ENCODE measurements at places on chromosomes 2 and 18.

GRCh38 chr2:187548656-187549055 lies 5.6 kb downstream of the TFPI start:
- no peaks in the 10 kb centered on the region for H3K4me1 ChIP-seq
- no peaks in the 10 kb centered on the region for H3K27me3 ChIP-seq
- ATAC-seq = no peak
- no peak overlapping the region for H3K4me3 ChIP-seq
- H3K27ac ChIP-seq = no peak overlapping the region

- no peaks in the 10 kb centered on the region for H3K4me1 ChIP-seq
- no peak overlapping the region for H3K27ac ChIP-seq
- ATAC-seq = no peak
- H3K36me3 ChIP-seq = no peaks in the 10 kb centered on the region
- no peaks in the 10 kb centered on the region for H3K27me3 ChIP-seq
Measured at GRCh38 chr2:177052471-177052870, 160.1 kb upstream of the HNRNPA3 start.

DNA sequence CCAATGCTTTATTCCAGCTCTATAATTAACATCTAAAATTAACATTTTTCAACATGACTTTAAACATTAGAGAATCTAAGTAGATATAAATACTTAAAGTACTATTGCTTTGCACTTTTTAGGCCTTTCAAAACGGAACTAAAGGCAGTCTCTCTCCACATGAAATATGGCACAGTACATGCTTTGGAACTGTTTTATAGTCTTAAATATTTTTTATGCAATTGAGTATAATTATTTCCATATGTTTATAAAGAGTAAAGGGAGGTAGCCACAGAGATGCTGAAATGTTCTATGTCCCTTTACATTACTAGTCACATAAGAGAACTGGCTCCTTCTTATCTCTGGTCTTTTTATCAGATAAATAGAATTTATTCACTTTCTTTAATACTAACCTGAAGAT lies 674.0 kb downstream of the PLCL1 start:
- no peak for ATAC-seq
- H3K27me3 ChIP-seq = no peaks in the 10 kb centered on the region
- no peaks in the 10 kb centered on the region for H3K36me3 ChIP-seq
- H3K4me1 ChIP-seq = no peaks in the 10 kb centered on the region
- H3K27ac ChIP-seq = no peak overlapping the region
- H3K4me3 ChIP-seq = no peak overlapping the region

DNA sequence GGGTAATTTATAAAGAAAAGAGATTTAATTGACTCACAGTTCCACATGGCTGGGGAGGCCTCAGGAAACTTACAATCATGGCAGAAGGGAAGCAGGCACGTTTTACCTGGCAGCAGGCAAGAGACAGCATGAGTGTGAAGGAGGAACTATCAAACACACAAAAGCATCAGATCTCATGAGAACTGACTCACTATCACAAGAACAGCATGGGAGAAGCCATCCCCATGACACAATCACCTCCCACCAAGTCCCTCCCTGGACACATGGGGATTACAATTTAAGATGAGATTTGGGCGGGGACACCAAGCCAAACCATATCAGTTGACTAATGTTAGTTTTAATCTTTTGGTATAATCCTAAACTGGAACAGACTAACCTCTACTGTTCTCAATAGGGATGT lies 49.1 kb upstream of the CPO start:
- peaks cover 8% of the 10 kb centered on the region for H3K27me3 ChIP-seq
- no peak overlapping the region for H3K27ac ChIP-seq
- no peak for ATAC-seq

- peaks cover 24% of the 10 kb centered on the region for H3K4me1 ChIP-seq
- H3K27me3 ChIP-seq = no peaks in the 10 kb centered on the region
- ATAC-seq = no peak
- H3K4me3 ChIP-seq = no peak overlapping the region
Measured at GRCh38 chr2:134457765-134458472, 204.0 kb downstream of the MGAT5 start.

GRCh38 chr2:138029276-138029675 lies 65.0 kb downstream of the HNMT start:
- H3K36me3 ChIP-seq = no peaks in the 10 kb centered on the region
- H3K4me1 ChIP-seq = no peaks in the 10 kb centered on the region

GRCh38 chr2:159317392-159318088 lies 31.0 kb upstream of the WDSUB1 start:
- peaks cover 23% of the 10 kb centered on the region for H3K36me3 ChIP-seq
- H3K4me1 ChIP-seq = no peaks in the 10 kb centered on the region
- H3K27ac ChIP-seq = no peak overlapping the region

DNA sequence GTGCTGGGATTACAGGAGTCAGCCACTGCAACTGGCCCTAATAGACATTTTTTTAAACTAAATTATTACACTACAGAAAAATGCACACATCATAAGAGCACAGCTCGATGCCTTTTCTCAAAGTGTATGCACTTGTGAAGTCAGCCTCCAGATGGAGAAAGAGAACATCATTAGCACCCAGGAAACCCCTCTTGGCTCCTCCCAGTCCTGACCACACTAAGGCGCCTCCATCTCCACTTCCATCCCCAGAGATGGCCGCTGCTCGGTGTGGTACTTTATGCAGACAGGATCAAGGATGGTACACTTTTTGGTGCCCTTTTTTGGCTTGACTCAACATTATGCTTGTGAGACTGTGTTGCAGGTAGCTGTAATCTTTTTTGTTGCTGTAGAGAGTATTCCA lies 34.8 kb downstream of the RRM2 start:
- no peaks in the 10 kb centered on the region for H3K36me3 ChIP-seq
- no peak for ATAC-seq
- no peak overlapping the region for H3K27ac ChIP-seq
- no peak overlapping the region for H3K4me3 ChIP-seq

- no peaks in the 10 kb centered on the region for H3K4me1 ChIP-seq
- no peaks in the 10 kb centered on the region for H3K27me3 ChIP-seq
- ATAC-seq = no peak
- no peak overlapping the region for H3K4me3 ChIP-seq
- H3K36me3 ChIP-seq = no peaks in the 10 kb centered on the region
Measured at GRCh38 chr2:133417415-133417814, 150.8 kb downstream of the NCKAP5 start.

GRCh38 chr2:28102455-28102874 lies 211.9 kb downstream of the BABAM2 start:
- H3K4me3 ChIP-seq = no peak overlapping the region
- no peak for ATAC-seq
- H3K4me1 ChIP-seq = no peaks in the 10 kb centered on the region
- no peaks in the 10 kb centered on the region for H3K27me3 ChIP-seq

- no peaks in the 10 kb centered on the region for H3K27me3 ChIP-seq
- no peaks in the 10 kb centered on the region for H3K36me3 ChIP-seq
- H3K4me3 ChIP-seq = no peak overlapping the region
- no peak overlapping the region for H3K27ac ChIP-seq
Measured at GRCh38 chr2:60560734-60561644, 7.5 kb upstream of the BCL11A start.

GRCh38 chr2:34252111-34252510 lies 653.0 kb upstream of the FAM98A start:
- no peaks in the 10 kb centered on the region for H3K36me3 ChIP-seq
- no peaks in the 10 kb centered on the region for H3K27me3 ChIP-seq
- no peak overlapping the region for H3K4me3 ChIP-seq
- H3K27ac ChIP-seq = no peak overlapping the region
- no peak for ATAC-seq
- no peaks in the 10 kb centered on the region for H3K4me1 ChIP-seq

GRCh38 chr2:231139796-231140195 lies 15.0 kb upstream of the HTR2B start:
- no peak overlapping the region for H3K4me3 ChIP-seq
- H3K36me3 ChIP-seq = peaks cover 18% of the 10 kb centered on the region
- no peaks in the 10 kb centered on the region for H3K27me3 ChIP-seq
- no peak for ATAC-seq
- peaks cover under 1% of the 10 kb centered on the region for H3K4me1 ChIP-seq
- no peak overlapping the region for H3K27ac ChIP-seq

DNA sequence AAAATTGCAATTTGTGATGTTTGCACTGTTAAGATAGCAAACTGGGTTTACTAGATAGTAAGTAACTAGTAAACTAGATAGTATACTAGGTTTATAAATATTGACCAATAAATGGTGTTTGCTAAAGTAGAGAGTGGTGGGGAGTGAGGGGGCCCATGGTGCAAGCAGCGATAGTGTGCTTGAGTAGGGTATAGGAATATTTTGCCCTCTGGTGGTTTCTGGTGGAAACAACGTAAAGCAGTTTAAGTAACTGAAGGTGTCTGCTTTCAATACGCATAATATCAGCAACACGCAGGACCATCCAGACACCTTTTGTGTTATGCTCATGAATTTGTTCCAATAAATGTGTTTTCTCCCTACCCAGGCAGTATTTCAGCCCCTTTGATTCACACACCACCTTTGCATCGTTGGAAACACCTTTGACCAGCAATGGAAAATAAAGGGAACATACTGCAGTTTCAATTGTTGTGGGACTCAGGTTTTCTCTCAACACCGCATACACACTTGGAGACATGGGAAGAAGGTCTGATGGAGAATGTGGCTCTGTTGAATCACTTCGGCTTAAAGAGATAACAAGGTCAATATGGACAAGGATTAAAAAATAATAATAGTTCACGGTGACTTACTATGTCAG lies 16.7 kb upstream of the STAT1 start:
- H3K36me3 ChIP-seq = peaks cover 32% of the 10 kb centered on the region
- no peak overlapping the region for H3K4me3 ChIP-seq
- no peak for ATAC-seq

- peak overlapping the region; percentile 64 for H3K27ac ChIP-seq
- peaks cover 36% of the 10 kb centered on the region for H3K4me1 ChIP-seq
- ATAC-seq = no peak
- H3K27me3 ChIP-seq = no peaks in the 10 kb centered on the region
Measured at GRCh38 chr2:25566094-25566493, 107.3 kb downstream of the DTNB start.

- no peak overlapping the region for H3K4me3 ChIP-seq
- H3K27me3 ChIP-seq = no peaks in the 10 kb centered on the region
- peak; percentile 47 for ATAC-seq
- H3K27ac ChIP-seq = no peak overlapping the region
- no peaks in the 10 kb centered on the region for H3K36me3 ChIP-seq
Measured at GRCh38 chr18:644395-645004, 13.0 kb upstream of the TYMS start.

GRCh38 chr2:42101206-42102023 lies 53.6 kb downstream of the PKDCC start:
- no peak overlapping the region for H3K27ac ChIP-seq
- H3K27me3 ChIP-seq = no peaks in the 10 kb centered on the region
- peak overlapping the region; percentile 77 for H3K4me3 ChIP-seq
- no peaks in the 10 kb centered on the region for H3K36me3 ChIP-seq
- peak; percentile 3 for ATAC-seq

GRCh38 chr18:43060020-43060419 lies 55.5 kb downstream of the RIT2 start:
- no peaks in the 10 kb centered on the region for H3K4me1 ChIP-seq
- no peak overlapping the region for H3K4me3 ChIP-seq
- ATAC-seq = no peak
- H3K36me3 ChIP-seq = no peaks in the 10 kb centered on the region
- H3K27ac ChIP-seq = no peak overlapping the region

- no peaks in the 10 kb centered on the region for H3K36me3 ChIP-seq
- H3K27ac ChIP-seq = peak overlapping the region; percentile 97
- ATAC-seq = peak; percentile 79
- peaks cover 58% of the 10 kb centered on the region for H3K4me1 ChIP-seq
Measured at GRCh38 chr2:64203858-64204632, 59.8 kb upstream of the PELI1 start.

- H3K27me3 ChIP-seq = no peaks in the 10 kb centered on the region
- no peaks in the 10 kb centered on the region for H3K36me3 ChIP-seq
- no peak for ATAC-seq
- no peak overlapping the region for H3K4me3 ChIP-seq
- H3K27ac ChIP-seq = no peak overlapping the region
Measured at GRCh38 chr18:30280861-30281470, 761.6 kb downstream of the DSC3 start.

DNA sequence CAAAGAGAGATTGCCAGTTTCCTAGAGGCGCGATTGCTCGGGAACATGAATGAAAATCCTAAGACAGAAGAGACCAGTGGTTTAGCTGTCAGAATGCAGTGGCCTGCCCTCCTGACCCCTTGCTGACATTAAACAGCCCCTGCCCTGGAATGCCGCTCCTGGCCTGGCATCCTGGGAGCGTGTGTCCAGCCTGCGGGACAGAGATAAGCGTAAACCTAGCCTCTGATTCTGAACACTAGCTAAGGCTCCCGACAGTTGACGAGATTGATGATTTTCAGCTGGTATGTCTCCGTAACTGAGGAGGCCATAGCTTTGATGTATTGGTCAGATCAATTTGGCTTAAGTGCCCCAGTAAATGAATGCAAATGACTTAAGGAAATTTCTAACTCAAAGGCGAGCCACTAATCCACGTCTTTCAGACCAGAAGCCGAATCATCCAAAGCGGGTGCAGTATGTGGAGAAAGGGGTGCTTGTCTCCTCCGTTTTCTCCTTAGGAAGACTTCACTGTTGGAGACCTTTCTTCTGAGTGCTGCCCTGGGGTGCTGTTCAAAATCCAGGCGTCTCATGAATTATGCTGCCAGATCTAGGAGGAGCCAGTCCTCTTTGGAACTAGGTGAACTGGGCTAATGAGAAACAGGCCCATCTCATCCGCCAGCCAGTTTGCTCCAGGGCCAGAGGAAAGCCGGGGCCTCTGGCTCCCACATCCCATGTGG lies 142.5 kb upstream of the L3MBTL4 start:
- H3K27ac ChIP-seq = no peak overlapping the region
- no peaks in the 10 kb centered on the region for H3K36me3 ChIP-seq
- no peaks in the 10 kb centered on the region for H3K4me1 ChIP-seq
- ATAC-seq = no peak

DNA sequence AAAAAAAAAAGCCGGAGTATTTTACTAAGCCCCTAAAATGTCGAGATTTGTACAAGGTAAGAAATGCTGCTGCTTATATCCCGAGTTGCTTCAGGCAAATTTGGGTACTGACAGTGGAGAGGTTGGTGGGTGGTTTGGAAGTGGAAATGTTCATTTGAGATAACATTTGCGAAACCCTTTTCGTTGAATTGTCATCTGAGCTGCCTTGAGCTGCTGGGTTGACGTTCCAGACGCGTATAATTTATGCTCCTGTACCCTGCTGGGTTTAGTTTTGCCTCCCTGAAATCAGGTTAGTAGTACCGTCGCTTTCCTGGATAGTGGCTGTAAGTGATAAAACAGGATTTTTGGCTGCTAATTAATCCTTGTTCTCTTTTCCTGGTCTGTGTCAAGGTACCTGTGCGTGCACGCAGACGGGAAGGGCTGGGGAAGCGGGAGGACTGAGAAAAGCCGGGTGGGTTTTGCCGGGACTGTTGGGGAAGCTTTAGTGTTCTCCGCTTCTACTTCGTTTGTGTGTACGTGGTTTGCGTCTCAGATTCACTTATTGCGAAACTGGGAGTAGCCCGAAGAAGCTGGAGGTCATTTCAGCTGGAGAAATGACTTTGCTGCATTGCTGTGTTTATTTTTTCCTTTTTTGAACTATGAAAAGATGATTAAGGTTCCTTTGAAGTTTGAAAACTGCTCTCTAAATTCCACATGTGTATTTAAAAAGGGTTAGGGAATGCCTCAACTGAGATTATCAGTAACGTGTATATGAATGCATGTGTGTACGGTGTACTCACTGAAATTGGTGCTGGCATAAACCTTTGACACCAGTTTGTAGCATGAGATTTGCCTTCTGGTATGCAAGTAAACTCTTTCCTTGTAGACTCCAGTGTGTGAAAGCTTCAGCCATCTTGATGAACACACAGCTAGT lies 709 bp downstream of the UGP2 start:
- H3K27ac ChIP-seq = peak overlapping the region; percentile 91
- H3K36me3 ChIP-seq = peaks cover 7% of the 10 kb centered on the region
- no peaks in the 10 kb centered on the region for H3K27me3 ChIP-seq
